GOT3 (cell line): ENCODE measurements at places on chromosomes 4 and X.

GRCh38 chrX:71183341-71183740 lies 38.7 kb downstream of the NLGN3 start:
- DNase-seq, result no peak

DNA sequence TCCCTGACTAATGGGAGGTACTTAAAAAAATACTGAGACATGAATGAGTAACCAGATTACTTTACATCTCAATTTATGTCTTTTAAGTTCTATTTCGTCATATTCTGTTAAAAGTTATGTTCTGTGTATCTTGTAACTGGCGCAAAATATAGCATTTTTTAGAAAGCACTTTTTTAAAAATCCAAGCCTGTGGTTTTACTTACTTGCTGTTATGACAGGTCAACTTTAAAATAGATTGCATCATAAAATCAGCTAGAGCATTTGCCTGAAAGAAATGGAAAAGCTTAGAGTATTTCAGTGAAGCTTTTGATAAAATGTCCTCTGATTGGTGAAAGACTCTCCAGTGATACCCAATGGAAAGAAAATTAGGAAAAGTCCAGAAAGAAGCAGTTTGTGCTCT lies 1892.3 kb upstream of the TENM3 start:
- DNase-seq, result no peak

GRCh38 chr4:70734168-70734954 lies 12.6 kb downstream of the RUFY3 start:
- DNase-seq, result no peak

- no peak for DNase-seq
Measured at GRCh38 chrX:920234-920799, 289.7 kb downstream of the SHOX start.

DNA sequence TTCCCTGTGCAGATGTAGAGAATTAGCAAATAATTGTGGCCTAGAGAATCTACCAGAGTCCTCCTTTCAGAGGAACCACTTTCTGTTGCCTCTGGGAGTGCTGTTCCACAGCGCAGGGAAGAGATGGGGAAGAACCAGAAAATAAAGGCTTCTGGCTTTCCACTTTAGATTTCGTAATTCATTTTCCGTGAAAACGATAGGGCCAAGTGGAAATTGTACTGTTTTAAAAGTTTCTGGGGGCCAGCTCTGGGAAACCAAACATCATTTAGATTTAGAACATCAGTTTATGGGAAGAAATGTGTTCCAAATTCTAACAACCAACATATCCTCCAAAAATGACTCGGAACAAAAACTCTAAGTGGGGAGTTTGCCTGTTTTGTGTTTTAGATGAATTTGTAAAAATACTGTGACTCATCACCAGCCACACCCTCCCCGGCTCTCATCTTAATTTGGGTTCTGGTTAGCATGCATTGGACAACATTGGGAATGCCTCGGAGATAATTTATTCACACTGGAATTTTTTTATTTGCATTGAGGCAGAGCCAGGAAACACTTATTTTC lies 65.2 kb upstream of the LNX1 start:
- no peak for DNase-seq

- no peak for DNase-seq
Measured at GRCh38 chr4:122003335-122003734, 51.5 kb upstream of the TRPC3 start.

DNA sequence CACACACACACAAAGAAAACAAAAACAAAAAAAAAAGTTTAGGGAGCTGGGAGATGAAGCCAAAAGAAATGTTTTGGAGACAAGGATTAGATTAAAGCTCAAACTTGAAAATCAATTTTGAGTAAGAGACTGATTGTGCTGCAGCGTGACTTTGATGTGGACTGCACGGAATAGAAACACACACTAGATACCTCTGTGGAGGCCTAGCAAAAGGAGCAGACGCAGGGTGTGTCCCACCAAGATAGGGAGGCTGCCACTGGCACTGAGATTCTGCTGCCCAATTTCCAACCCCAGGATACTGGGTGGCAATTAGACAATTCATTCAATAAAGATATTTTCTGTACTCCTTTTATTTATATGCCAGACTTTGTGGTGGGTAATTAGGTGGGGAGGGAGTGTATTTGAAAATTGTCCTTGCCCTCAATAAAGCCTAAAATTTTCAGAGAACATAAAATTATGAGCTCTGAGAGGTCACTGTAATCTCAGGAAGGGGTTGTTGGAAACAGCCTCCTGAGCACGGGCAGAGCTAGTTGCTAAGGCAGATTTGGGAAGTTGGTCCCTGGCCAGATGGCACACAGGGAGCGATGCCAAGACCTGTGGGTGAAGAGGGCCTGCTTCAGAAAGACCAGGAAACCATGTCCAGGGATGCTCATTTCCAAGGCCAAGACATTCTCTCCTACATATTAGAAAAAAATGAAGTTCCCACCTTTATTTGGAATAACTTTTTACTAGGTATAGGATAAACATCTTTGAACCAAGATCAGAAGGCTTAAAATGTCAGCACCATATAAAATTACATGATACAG lies 1.9 kb upstream of the PPP3CA start:
- no peak for DNase-seq

- DNase-seq, result no peak
Measured at GRCh38 chrX:18578546-18578945, 93.4 kb downstream of the RS1 start.

GRCh38 chr4:145324161-145324560 lies 143.8 kb upstream of the OTUD4 start:
- no peak for DNase-seq

DNA sequence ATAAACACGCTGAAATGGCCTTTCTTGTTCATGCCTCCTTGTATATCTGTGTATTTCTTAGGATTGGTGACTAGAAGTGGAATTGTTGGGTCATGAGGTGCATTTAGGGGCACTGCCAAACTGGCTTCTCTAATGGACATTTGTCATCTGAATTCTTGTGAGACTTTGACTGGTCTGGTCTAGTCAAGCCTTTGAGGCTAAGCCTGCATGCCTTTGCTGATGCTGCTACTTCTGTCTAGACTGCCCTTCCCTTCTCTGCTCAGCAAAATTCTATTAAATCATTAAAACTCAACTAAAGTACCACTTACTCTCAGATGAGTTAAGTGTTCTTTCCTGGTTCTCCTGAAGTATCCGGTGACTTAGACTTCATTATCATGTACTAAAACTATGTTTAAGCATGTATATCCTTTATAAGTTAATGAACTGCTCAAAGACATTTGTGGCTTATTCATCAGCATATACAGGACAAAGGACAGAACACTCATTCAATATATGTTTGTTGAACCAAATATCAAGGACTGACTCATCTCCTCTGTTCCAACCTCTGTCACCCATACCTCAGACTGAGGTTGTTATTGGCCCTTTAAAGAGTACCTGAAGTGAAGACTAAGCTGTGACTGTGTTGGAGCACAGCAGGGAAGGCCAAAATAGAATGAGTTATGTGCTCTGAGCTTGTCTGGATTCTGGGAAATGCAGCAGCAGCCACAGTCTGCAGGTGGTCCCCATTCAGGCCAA lies 9.0 kb downstream of the TCEAL1 start:
- no peak for DNase-seq

DNA sequence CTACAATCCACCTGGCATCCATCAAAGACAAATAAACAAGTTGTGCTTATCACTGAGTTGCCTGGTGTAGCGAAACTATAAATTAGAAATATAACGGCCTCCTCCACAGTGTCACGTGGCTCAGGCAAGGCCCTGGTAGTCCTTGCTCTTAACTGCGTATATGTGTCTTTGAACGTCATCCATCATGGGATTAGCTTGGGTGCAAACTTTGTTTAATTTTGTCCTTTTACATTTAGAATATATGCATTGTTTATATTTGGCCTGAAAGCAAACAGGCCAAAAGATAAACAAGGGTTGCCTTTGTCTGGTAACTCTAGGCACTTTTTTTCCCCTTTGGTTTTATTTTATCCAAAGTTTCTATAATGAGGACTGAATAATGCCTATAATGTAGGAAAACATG lies 184.9 kb downstream of the KIT start:
- DNase-seq, result no peak

- no peak for DNase-seq
Measured at GRCh38 chr4:10160281-10160856, 43.8 kb upstream of the WDR1 start.

DNA sequence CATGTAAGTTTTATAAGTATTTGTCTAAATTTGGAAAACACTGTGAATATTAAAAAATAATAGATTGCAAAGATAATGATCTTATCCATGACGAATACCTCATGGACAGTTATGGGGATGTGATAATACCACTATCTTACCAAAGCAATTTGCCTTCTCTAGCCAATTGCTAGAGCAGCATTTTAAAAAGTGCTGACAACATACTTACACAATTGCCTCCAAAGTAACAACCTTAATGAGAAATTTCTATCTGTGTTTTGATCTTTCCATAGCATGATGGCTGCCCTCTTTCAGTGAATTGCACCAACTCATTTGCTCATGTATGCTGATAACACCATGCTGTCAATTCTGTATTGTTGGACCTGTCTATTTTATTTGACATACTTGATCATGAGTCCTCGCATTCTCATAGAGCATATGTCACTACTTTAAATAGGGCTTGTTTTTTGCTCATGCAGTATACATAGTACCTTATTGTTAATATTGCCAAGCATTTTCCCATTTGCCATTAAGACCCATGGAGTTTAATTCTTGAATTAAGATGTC lies 87.2 kb downstream of the MMRN1 start:
- no peak for DNase-seq

DNA sequence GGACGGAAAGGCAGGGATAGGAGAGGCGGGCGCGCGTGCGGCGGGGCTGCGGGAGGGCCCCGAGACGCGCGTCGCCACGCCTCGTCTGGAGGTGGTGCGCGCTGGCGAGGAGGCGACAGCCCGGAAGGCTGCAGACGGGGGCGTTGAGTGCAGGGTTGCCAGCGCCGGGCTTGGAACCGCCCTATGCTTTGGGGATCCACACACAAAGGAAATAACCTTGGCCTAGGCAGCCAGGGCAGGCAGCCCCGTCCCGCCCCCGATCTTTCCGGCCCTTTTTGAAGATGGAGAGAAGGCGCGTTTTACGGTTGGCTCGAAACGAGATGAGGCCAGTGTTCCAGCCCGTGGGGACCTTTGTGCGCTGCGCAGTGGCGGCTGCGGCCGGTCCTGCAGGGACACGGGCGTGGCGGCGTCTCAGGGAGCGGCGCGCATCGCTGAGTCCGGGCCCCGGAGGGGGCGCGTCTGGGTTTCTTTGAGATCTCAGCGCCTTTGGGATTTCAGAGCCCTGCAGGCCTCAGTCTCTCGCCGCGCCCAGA lies 50.8 kb upstream of the TRIM2 start:
- no peak for DNase-seq

DNA sequence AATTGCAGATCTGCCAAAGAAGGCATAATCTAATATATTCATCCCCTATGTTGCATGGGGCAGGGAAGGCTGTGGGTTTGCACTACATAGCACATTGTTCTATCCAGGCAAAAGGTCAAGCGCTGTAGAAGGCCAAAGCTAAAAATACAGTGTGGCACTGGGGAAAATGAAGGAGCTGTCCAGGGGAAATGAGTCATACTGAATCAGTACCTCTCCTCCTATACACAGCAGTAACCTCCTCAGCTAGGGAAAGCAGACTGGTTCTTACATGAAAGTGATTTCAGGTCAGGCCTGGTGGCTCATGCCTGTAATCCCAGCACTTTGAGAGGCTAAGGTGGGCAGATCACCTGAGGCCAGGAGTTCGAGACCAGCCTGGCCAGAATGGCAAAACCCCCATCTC lies 31.0 kb upstream of the SLC25A4 start:
- no peak for DNase-seq

DNA sequence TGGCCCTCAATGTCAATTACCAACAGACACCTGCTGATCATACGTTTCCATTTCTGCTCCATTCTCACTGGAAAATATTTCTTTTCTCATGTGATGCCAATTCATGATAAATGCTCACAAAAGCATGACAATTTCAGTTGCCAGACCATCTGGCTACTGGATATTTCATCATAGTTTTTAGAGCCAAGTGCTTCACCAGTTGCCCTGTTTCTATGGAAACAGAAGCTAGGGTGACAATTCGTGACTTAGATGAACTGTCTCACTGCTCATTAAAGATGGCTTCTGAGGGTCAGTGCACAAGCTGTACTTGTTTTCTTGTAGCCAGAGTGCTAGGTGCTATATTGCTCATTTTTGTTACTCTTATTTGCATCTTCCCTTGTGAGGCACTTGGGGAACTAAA lies 184.9 kb downstream of the COMMD8 start:
- no peak for DNase-seq

GRCh38 chr4:24195991-24196736 lies 306.3 kb upstream of the PPARGC1A start:
- no peak for DNase-seq

DNA sequence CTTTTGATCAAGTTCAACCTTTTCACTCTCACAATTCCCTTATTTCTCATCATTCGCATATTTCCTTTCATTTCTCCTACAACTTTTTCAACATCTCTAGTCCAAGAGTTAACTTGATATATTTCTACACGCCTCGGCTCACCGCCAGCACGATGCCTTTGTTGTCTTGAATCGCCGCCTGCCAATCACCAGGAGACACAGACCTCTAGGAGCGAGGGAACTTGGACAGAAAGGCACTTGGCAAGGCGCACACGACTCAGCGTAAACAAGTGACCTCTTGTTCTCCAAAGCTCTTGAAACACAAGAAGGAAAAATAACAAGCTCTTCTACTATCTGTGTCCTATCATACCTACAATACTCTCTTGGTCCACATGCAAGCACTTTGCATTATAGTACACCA lies 27.1 kb upstream of the RBMX start:
- no peak for DNase-seq

DNA sequence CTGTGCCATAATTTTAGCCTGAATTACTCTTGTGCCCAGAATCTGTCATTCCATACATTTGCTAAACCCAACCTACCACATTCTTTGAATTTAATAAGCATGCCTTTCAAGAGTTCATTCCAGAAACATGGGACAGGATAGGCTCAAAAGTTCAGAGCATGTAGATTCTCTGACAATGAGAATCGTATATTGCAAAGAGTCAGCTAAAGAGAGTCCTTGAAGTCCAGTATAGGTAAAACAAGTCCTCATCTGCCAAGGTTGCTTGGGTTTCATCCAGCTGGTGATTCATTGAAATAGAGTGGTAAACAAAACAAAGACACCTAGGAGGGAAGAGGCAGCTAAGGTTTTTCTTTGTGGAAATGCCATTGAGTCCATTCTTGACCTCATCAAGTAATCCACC lies 249.3 kb upstream of the DIPK2B start:
- DNase-seq, result no peak

DNA sequence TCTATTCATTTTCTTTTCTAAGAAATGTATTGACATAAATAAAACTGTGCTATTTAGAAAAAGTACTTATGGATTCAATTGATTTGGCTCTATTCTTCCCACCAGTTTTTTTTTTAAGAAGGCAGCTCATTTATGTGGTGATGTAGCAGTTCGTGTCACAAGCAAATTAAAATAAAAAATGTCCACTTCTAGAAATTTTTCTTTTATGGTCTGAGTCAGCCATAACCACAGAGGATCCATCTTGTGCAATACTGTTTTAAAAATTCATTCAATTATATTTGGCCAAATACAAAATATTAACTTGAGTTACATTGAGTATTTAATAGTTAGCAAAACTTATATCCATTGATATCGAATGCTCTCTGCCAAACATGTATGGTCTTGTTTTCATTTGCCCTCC lies 207.9 kb upstream of the FAT1 start:
- DNase-seq, result no peak
